ENCODE measurements at places on chromosomes 12 and 14.

GRCh38 chr12:44749566-44749965 is 126.5 kb downstream of the NELL2 start:
- DNase-seq = no peak

- DNase-seq = peak; percentile 56
Measured at GRCh38 chr12:29581631-29582030, 84.1 kb upstream of the OVCH1 start.

- DNase-seq = peak; percentile 73
Measured at GRCh38 chr14:91258011-91258618, 13.6 kb upstream of the GPR68 start.

GRCh38 chr14:22567437-22567836 is 21.6 kb downstream of the DAD1 start:
- DNase-seq = no peak

DNA sequence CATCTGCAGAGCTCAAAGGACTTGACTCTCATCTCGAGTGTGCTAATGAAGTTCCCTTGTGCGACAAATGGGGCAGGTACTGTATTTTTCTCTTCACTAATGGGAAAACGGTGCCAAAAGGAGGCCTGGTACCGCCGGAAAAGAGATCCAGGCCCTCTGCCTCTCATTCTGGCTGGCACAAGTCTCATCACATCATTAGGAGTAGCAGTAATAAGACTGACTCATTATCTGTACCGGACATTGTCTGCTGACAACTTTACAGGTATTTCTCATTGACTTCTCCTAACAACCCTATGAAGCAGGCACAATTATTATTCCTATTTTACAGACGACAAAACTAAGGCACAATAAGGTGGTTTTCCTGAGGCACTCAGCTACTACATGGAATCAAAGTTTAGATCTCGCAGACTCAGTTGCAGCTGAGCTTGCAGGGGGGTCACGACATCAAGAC is 668 bp downstream of the APPL2 start:
- DNase-seq = no peak

DNA sequence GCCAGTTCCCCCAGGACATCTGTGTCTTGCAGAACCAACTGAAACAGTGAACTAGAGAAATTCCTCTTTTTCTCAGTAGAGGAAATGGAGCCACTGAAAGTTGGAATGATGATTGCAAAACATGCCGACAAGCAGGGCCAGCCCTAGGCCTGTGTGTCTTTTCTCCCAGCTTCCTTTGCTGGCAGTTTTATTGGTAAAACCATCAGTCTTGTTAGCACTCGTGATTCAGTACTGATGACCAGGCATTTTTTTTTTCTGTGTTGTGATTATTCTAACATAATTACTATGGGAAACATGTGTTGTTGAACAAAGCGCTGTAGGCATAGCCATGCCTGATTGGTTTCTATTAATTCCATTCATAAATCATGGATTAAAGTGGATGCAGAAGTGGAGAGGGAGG is 620.7 kb downstream of the AACS start:
- no peak for DNase-seq

All from stromal cell of bone marrow (primary cell).